Stimulated activated CD4-positive, alpha-beta T cell treated with anti-CD3 and anti-CD28 coated beads, Interleukin-12 subunit alpha, Interleukin-12 subunit beta, amount 100 ng/mL, for 48 hours (primary cell): ENCODE measurements at places on chromosomes 4 and X.

- DNase-seq = no peak
Observed at GRCh38 chr4:164011791-164012190, 517.3 kb downstream of the TMA16 start.

DNA sequence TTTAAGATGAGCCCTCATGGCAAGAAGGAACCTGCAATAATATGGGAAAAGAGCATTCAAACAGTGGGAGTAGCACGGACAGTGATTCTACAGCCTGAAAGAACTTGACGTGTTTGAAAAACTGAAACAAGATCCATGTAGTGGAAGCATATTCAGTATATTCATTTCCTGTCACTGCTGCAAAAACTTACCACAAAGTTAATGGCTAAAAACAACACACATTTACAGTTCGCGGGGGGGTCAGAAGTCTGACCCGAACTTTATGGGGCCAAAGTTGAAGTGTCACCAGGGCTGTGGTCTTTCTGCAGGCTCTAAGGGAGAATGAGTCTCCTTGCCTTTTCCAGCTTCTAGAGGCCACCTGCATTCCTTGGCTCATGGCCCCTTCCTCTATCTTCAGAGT, 52.6 kb upstream of the ARX start:
- DNase-seq = no peak

- DNase-seq = no peak
Observed at GRCh38 chr4:144411119-144411518, 234.8 kb upstream of the HHIP start.

- no peak for DNase-seq
Observed at GRCh38 chr4:3515646-3516045, 16.6 kb downstream of the LRPAP1 start.

DNA sequence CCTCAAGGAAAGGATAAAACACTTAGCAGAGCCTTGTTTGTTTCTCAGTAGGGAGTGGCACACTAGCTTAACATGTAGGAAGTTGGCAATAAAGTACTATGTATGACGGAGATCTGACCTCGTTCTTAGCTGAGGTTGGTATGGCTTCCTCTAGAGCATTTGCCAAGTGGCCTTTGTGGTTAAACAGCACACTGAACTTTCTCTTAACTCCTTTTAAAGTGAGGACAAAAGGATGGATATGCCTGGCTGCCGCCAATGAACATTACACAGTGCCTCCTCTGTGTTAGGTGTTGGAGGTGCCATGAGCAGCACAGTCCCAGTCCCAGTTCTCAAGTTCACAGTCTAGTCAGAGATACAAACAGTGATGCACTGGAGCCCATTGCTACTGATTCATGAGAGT, 54.4 kb downstream of the VGLL1 start:
- no peak for DNase-seq

GRCh38 chrX:38519651-38520050, 41.7 kb upstream of the TSPAN7 start:
- DNase-seq = no peak
